ENCODE measurements at places on chromosomes 1 and 21.

DNA sequence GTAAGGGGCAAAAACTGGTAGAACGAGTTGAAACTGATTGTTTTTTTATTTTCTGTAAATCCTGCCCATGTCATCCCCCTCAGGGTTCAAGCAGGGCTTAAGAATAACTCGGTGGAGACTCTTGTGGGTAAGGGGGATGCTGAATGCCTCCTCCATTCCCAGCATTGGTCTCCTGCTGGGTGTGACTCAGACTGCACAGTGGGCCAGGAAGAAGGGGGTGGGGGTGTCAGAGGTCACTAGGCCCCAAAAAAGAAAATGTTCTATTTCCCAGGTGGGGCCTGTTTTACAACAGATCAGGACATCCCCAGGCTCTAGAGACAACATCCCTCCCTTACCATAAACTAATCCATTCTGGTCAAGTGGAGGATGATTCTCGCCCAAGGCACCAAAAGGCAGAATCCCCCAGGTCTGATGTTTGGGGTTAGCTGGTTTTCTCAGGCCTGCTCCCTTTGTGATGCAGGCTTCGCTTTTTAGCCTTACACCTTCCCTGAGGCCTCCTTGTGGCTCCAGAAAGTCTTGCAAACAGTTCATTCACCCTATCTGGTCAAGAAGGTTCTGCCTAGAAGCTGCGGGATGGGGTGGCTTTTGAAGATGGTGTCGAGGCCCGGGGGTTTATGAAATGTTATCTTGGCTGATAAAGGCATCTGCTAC lies 10.7 kb upstream of the GRHL3 start:
- DNase-seq: no peak

DNA sequence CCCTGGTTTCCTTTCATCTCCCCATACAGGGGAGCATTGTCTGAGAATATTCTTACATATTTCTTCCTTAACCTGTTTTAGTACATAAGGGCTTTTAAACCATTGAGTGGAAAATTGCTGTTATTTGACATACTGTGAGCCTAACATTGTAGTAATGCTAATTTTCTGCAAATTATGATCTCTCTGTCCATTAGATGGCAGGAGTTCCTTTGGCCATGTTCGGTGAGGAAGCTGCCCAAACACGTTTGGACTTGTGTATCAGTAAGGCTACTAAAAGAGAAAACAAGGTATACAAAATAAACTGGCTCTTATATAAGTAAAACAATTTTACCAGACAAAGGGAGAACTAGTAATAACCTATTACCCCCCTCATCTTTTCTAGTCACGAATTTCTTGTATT lies 29.2 kb downstream of the CDC7 start:
- no peak for DNase-seq

GRCh38 chr1:47449822-47450552 lies 12.1 kb downstream of the FOXD2 start:
- DNase-seq: no peak

- no peak for DNase-seq
These were observed 555.2 kb downstream of the PLPP3 start for GRCh38 chr1:56024155-56024554.

- no peak for DNase-seq
These were observed 186.9 kb downstream of the SETD4 start for GRCh38 chr21:35873441-35873840.

GRCh38 chr1:157056269-157056668 lies 10.7 kb upstream of the ARHGEF11 start:
- no peak for DNase-seq

- DNase-seq: no peak
These were observed 8.2 kb upstream of the SH2D1B start for GRCh38 chr1:162420120-162420519.

DNA sequence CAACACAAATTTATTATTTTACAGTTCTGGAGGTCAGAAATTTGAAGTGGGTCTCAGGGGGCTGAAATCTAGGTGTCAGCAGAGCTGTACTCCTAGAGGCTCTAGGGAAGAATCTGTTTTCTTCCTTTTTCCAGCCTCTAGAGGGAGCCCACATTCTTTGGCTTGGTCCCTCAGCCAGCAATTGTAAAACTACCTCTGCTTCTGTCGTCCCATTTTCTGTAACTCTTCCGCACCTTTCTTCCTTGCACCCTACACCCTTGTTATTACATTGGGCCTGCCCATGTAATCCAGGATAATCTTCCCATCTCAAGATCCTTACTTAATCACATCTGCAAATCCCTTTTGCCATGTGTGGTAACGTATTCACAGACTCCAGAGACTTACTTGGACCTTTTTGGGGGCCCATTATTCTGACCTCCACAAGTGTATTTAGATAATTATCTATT lies 24.8 kb upstream of the THEM4 start:
- no peak for DNase-seq

- DNase-seq: no peak
These were observed 107.6 kb downstream of the NOS1AP start for GRCh38 chr1:162177126-162177525.

- DNase-seq: no peak
These were observed 33.5 kb upstream of the MACF1 start for GRCh38 chr1:39170731-39171667.

GRCh38 chr1:165887877-165888551 lies 60.6 kb downstream of the UCK2 start:
- no peak for DNase-seq

DNA sequence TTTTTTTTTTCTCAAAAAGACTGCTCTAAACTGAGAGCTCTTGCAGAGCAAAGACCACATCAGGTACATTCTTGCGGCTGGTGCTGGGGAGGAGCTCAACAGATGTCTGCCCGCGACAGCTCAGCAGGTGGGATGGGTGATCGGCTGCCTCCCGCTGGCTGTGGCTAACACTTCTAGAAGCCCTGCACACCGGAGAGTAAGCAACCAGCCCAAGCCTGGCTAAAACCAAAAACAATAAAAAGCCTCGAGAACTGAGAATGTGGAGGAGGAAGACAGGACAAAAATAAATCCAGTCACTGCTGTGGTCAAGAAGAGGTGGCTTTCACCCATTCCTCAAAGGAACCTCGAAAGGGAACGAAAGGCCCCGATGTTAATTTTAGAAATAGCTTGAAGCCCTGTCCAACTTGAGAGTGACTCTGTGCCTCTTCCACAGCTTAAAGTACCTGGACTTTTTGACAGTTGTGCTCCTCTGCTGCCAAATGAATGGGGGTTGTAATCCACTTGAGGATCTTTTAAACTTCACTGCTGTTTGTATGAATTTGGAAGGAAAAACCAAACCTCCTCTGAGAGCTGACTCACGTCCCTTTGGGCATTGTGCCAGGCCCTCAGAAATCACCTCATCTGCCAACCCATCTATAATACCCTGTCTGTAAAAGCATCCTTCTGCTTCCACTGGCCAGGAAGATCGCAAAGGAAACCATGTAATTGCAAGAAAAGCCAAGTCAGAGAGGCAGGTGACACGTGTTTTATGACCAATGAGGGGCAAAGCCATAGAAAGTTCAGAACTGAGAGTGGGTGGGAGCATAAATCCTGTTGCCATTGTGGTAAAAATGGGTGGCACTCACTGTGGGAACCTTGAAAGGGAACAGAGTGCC lies 78.6 kb downstream of the KCNN3 start:
- DNase-seq: peak; percentile 46

GRCh38 chr21:26717146-26717739 lies 128.0 kb downstream of the ADAMTS1 start:
- no peak for DNase-seq

Data from stimulated activated CD8-positive, alpha-beta memory T cell treated with anti-CD3 and anti-CD28 coated beads, Interleukin-15, amount 100 ng/mL, for 1 hour (primary cell).